ENCODE measurements at places on chromosomes 1 and 21.
A peak's percentile ranks its signal among the peaks of the same experiment; 100 is the strongest.

DNA sequence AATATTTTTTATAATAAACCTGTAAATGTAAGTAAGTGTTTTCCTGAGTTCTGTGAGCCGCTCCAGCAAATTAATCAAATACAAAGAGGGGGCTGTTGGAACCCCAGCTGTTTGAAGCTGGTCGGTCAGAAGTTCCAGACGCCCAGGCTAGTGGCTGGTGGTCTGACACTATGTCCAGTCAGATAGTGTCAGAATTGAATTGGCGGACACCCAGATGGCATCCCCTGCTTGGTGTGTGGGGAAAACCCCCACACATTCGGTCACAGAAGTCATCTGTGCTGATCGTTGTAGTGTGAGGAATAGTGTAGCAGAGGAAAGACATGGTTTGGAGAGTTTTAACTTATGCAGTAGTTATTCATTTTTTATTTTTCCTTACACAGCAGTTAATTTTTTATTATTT is 32.4 kb downstream of the TBCE start:
- DNase-seq = no peak

DNA sequence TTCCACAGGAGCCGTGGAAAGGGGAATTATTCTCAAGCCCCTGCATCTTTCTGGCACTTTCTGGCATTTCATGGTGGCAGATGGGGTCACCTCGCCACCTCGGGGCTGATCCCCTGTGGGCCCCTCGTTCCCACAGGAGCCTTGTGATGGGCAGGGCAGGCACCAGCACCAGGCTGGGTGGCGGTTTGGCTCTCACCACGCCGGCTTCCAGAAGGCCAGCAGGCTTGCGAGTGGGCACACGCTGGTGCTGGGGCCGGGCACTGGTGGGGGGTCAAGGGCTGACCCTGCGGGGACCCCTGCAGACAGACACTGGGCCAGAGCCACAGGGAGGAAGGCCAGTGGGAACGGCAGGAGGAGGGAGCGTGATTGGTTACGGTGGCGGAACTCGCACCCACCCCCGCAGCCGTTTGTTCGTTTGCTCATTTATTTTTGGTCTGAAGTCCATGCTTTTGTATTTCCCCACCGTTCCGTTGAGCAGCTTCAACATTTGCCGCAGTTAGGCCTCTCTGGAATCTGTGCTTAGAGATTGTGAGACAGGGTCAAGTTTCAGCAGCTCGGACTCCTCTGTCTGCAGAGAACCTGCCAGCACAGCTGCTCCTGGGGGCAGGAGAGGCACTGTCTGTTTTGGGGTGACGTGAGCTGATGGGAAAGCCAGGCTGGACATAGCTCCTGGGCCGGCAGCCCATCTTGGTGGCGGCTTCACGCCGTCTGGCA is 5.3 kb downstream of the COL18A1 start:
- DNase-seq = peak; percentile 92

GRCh38 chr1:231103961-231104360 is 57.9 kb upstream of the TRIM67 start:
- no peak for DNase-seq

GRCh38 chr1:98793136-98793535 is 131.6 kb downstream of the SNX7 start:
- no peak for DNase-seq

DNA sequence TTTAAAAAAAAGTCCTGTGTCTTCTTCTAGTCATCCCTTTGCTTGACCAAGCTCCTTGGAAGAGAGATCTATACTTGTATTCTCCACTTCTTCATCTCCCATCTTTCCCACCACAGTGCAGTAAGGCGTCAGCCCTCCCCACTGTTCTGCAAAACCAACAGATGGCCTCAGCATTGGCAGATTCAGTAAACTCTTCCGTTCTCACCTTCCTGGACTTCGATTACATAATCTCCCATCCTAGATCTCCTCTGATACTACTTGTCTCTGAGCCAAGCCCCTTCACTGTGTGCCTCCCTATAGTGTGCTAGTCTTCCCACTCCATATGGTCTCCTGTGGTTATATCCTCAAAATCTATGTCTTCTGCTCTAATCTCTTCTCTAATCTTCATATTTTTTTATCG is 1.6 kb upstream of the COLGALT2 start:
- no peak for DNase-seq

DNA sequence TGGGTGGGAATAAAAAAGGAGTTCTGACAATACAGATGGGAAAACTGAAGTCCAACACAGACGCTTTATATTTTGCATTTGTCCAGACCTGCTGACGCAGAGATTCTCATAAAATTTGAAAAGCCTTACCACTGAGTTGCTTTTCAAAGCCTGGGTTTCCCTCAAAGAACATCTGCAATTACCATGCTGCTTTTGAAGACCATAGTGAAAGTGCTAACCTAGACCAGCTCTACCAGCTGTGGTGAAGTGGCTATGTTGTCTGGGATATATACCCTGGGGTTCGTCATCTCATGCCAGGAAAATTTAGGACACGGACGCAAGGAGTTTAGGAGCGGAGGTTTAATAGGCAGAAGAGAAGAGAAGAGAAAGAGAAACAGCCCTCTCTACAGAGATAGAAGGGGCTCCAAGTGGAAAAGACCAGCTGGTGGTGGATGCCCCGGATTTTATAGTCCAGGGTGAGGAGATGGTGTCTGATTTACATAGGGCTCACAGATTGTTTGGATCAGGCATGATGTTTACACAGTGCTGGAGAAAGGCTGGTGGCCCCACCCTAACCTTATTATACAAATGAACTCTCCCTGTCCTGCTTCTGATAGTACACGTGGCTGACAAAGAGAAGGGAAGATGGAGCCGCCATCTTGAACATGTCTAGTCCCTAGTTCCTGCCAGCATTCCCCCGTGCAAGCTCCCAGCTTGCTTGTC is 73.8 kb downstream of the AK4 start:
- no peak for DNase-seq

DNA sequence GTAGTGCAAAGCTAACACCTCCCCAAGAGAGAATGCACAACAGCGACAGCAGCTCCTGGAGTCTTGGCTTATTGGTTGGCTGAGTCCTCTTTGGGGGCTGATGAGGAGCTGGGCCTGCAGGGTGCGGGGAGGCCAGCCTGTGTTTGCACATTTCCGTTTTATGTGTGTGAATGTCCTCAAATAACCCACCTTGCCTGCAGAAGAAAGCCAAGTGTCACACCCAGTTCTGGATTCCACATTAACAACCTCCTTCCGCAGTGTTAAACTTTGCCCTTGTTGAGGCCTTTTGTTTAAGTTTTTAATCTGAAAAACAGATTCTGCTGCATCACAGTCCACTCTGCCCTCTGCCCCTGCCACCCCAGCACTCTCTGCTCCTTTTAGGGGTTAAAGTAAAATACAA is 274.5 kb downstream of the TM2D1 start:
- DNase-seq = peak; percentile 65

- no peak for DNase-seq
Measured at GRCh38 chr1:76868154-76868882, 1.0 kb downstream of the ST6GALNAC5 start.

DNA sequence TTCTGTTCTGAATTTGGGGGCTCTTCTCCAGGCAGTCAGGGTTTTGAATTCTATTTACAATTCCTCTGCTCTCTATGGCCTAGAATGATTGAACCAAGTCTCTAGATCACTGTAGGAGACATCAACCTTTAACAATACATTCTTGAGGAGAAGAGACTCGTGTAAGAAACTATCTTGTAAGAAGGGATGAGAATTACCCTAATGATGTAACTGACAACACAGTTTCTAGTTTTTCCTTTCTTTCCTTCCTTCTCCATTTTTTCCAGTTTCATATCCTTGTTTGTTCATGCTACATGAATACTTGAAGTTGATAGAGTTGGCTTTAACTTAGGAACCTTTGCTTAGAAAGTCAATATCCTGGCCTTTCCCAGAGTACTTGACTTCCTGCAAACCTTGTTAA is 1.3 kb upstream of the ATP1A1 start:
- no peak for DNase-seq

GRCh38 chr1:214850432-214851050 is 232.0 kb upstream of the KCNK2 start:
- DNase-seq = no peak

DNA sequence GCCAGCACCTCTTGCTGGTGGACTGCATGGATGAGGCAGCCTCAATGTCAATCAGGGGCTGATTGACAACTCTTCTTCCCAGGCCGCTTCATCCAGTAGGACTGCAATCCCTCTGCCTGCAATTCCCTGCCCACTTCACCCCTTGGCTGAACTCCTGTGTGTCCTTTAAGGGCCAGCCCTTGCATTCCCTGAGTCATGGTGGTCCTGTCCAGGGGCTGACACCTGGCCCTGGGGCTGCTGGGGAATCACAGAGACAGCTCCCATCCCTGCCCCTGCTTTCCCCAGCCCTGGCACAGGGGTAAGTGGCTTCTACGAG is 4.6 kb upstream of the EPS8L3 start:
- no peak for DNase-seq

DNA sequence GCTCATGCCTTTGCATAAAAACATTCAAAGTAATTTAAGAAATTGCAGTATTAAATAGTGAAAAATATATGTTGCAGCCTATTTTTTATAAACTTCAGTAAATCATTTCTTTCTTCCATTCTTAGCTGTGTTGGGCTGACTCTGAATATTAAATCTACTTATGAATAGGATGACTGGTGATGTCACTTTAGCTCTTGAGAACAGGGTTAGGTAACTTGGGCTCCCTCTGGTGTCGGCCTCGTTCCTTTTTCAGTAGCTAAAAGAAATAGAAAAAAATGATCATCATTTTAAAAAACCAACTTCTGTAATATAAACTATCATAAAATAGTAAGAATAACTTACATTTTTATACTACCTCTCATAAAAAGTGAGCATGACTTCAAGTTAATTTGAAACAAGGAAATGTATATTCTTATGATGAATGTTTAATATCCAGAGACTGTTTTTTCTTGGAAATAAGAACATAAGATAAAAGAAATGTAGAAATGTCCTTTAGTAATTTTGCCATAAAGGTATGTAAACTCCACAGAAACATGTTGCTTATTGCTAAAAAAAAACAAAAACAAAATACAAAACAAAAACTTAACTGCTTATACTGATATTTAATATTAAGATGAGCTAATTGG is 26.8 kb upstream of the NCAM2 start:
- peak; percentile 18 for DNase-seq

GRCh38 chr1:205449750-205450443 is 5.9 kb downstream of the BLACAT1 start:
- peak; percentile 99 for DNase-seq

- no peak for DNase-seq
Measured at GRCh38 chr1:3097861-3098260, 28.9 kb downstream of the PRDM16 start.

DNA sequence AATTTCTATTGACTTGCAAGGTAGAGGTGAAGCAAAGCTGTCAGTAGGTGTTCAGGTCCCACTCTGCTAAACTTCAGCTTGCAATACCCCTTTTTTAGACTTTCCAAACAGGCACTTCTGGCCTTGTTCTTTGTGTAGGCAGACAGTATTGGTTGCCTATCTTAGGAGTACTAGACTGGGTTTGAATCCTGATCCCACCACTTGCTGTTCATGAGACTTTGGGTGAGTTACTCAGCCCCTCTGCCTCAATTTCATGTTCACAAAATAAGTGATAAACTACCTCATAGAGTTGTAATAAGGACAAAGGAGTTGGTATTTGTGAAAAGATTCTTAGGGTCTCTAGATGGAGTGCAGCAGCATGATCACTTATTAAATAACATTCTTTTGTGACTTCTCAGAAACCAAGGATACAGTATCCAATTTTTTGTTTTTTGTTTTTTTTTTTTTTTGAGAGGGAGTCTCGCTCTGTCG is 5.2 kb downstream of the RCC1 start:
- DNase-seq = peak; percentile 55

GRCh38 chr1:9824702-9825089 is 931 bp upstream of the CLSTN1 start:
- DNase-seq = no peak

GRCh38 chr1:234782105-234782751 is 172.2 kb upstream of the IRF2BP2 start:
- DNase-seq = no peak

GRCh38 chr1:27937524-27937836 is 2.7 kb downstream of the SMPDL3B start:
- no peak for DNase-seq

GRCh38 chr1:1318131-1318652 is 6.3 kb downstream of the INTS11 start:
- DNase-seq = peak; percentile 31

DNA sequence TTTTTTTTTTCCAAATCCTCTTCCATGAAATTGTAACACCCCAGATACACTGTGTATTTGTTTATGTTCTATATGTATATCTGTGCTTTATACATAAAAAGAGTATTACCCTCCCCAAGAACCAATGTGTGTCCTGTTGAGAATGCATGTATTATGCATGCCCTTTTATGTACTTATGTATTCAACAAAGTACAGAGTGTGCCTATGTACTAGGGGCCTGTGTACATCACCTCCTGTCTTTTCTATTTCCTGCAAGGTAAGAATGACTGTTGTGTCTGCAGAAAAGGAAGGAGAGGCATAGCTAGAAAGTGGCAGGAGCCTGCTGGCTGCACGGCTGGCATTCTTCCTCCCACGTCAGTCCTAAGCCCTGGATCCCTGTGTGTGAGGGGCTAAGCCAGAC is 7.0 kb downstream of the TMEM61 start:
- DNase-seq = no peak

GRCh38 chr1:56917356-56917755 is 48.5 kb downstream of the C8B start:
- no peak for DNase-seq

DNA sequence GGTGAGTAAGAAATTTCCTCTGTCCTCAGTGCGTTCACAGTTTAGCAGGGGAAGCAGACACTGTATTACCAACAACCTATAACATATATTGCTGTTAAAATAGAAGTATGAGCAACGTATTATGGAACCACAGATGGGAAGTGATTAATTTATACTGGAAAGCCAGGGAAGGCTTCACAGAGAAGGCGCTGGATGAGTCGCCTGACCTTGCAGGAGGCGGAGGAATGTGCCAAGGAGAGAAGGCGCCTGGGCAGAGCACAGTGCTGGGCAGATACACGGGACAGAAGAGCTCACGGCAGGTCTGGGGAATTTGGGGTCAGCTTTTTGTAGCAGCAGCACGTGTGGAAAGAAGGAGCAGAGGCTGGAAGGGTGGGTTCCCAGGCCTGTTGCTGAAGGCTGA is 116.3 kb downstream of the DHRS3 start:
- DNase-seq = no peak

DNA sequence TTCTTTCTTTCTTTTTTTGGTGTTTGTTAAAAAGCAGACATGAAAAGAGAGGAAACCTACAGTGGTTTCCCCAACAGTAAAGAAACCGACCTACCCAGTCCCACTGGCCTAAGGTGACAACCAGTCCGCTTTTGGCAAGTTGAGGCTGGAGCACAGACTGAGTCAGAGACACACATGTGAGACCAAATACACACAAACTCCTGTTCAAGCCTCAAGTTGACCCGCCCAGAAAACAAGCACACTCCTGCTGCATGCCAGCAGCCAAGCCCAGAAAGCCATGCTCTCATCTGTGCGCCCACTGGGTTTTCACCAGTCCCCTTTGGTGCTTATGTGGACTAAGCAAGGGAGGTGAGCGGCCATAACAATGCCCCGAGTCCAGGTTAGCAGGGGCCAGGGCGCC is 64.6 kb upstream of the GPR153 start:
- no peak for DNase-seq

DNA sequence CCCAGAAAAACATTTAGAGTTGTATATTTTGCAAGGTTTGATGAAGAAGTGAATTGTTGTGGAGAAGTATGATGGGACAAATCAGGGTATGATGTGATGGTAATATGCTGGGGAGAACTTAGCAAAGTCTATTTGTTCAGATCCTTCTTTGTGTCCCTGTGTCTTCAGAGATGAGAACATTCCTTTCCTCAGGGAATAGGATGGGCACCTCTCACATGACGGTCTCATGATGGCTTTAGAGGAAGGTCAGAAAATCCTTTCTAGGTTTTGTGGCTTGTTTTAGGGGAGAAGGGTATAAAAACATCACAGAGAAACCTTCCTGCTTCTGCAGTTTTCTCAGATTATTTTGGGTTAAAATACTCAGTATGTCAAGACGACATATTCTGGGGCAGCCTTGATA is 171.3 kb upstream of the NRIP1 start:
- no peak for DNase-seq
